Stimulated activated CD4-positive, alpha-beta T cell treated with anti-CD3 and anti-CD28 coated beads, TNF-alpha, amount 100 ng/mL, for 48 hours (primary cell): ENCODE measurements at places on chromosomes 2 and 18.

- DNase-seq = no peak
Observed at GRCh38 chr2:166841152-166841551, 47.1 kb upstream of the XIRP2 start.

GRCh38 chr2:190651413-190651812, 2.5 kb downstream of the NAB1 start:
- no peak for DNase-seq

DNA sequence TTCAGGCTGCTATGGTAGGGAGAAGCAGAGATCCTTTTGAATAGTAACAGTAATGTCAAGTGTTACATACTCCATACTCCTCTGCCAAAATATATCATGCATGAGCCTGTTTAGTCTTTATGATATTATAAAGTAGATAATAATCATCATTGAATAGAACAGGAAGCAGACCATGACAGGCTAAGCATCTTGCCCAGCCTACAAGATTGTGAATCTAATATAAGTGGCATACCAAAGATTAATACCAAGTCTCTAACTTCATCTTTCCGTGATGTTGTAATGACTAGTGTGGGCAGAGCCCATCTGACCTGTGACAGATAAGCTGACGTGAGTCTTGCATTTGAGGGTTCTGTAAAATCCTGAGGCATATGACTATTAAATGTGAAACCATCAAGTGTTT, 13.1 kb downstream of the NDUFB3 start:
- no peak for DNase-seq

DNA sequence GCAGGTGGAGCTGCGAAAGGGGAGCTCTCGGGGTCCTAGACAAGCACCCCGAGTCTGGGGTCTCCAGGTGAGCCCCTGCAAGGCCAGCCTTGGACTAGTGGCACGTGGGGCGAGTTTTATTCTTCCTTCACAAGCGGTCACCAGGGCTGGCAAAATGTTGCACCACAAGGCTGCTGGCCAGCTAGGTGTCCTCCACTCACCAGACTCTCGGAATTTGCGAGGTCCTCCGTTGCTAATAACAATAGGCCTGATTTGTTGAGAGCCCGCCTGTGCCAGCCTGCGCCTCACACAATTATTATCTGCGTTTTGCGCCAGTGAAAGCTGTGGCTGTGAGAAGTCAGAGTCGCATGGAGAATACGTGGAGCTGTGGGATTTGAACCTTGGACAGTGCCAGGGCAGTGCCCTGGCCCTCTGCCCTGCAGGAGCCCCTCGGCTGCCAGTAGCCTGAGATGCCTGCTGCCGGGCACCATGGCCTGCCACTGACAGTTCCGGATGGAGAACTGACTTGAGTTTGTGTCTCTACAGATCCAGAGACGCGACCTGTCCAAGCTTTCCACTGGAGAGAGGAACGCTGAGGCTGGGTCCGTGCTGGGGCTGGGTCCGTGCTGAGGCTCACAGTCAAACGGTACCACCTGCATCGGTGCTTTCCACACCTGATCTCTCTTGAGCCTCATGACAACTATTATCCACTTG, 77.6 kb upstream of the ODC1 start:
- DNase-seq = no peak

DNA sequence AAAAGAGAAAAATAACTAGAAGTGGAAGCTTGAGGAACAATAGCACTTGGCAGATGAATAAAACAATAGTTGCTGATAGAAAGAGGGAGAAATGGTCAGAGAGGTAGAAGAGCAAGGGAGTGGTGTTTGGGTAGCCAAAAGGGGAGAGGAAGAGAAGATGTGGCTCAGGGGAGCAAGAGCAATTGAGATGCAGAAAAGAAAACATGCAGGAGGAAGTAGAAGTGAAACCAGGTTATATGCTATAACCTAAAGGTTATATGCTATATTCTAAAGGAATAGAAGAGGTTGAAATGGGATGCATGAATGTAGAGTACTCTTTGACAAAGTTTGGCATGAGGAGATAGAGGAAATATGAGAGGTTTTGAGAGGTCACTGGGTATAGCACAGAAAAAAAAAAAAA, 759.5 kb downstream of the SATB2 start:
- DNase-seq = no peak

DNA sequence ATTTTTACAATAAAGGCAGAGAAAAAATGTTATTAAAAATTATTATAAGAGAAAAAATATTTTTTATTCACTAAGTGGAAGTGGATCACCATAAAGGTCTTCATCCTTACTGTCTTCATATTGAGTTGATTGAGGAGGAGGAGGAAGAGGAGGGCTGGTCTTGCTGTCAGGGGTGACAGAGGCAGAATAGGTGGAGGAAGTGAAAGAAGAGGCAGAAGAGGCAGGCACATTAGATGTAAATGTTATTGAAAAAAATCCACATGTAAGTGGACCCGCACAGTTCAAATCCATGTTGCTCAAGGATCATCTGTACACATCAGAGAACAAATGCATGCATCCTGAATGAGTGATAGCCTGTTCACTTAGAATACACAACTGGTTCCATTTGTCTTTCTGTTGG, 6.4 kb upstream of the SPATS2L start:
- no peak for DNase-seq

DNA sequence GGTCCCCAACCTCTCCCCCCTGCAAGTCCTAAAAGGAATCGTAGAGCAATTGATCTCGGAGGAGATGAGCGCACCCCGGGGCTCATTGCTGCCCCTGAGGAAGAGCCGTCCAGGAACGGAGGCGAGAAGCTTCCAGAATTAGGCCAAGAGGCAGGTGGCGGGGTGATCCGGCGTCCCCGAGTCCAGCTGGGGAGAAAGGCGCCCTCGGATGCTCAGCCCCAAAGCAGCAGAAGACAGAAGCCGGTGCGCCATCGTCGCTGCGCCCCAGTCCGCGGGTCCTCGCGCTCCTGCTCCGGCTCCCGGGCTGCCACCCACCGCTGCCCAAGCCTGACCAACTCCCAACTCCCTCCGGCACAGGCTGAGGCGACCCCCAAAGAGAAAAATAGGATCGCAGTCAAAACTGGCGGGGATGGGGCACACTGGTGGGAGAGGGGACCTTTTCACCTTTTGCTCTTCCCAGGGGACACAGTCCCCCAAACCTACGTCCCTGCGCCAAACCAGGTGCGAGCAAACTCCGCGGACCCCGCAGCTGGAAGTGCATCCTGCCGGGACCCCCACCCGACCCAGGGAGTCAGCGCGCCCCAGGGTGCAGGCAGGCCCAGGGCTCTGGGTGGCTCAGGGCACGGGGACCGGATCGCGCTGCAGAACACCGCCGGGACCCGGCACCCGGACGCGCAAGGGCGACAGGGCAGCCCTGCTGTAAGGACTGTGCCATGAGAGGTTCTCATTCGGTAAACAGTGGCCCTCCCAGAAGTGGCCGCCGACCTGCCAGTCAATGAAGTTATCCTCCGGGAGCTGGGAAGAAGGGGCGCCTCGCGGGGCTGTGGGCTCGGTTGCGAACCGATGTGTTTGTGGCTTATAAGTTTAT, 8.4 kb upstream of the MEIS1 start:
- DNase-seq = no peak

GRCh38 chr2:197296835-197297234, 13.7 kb downstream of the ANKRD44 start:
- DNase-seq = no peak

DNA sequence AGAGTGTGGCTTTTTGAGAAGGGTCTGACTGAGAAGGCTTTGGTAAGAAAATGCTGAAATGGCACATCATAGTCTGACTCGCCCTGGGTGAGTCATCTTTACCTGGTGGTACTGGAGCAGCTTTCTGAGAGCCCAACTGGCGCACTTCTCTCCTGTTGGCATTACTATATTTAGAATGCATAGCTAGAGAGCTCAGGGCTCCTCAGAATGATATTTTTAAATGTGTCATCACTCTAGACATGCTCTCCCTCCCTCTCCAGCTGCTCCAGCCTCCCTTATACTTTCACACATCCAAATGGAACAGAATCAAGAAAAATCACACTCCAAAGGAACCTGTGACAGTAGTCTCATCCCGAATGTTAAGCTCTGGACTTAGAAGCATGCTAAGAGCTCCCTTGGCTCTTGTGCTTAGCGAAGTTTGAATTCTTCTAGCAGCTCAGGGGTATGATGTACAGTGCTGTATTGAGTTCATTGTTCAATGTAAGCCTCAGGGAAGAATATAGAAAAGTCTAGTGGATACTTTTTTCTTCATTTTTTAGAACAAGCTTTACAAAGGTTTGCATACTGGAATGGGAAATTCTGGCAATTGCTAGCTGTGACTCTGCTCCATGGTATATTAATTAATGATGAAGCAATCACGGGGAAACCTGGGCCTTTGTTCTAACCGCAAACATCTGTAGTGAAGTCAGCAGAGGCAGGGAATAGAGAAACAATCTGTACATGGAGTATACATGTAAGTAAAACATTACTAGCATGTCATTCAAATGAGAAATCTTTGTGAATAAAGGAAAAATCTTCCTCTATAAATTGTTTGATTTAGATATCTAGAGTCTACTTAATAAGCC, 751.2 kb upstream of the NRXN1 start:
- no peak for DNase-seq

GRCh38 chr2:102696463-102696862, 65.4 kb upstream of the TMEM182 start:
- DNase-seq = no peak
